ENCODE measurements at places on chromosomes 7 and 10.

GRCh38 chr7:154905146-154905545, 97.8 kb downstream of the PAXIP1 start:
- ATAC-seq, result no peak

DNA sequence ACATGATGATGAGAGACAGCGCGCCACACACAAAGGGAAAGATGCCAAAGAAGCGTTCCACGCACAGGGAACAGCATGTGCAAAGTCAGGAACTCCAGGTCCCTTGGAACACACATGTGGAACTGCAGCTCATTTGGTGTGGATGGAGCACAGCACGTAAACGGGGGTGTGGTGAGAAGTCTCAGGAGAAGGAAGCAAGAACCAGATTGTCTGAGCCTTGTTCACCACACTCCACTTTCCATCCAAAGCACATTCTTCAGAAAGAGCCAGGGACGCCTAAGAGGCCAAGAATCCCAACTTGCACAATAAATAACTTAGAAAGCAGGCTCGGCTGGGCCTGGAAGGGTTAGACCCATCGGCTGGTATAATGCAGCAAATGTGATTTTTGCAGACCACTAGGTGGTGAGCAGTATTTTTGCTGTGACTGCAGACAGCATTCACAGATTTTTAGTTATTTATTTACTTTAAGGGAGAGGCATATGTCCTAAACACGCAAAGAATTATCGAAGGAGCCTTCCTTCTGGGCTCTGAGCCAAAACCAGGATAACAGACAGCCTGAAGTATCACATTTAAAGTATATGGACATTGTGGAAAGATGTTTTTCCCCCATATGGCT, 27.9 kb upstream of the ASCC1 start:
- ATAC-seq, result no peak

GRCh38 chr7:100867040-100867775, at the start of gene TRIP6:
Gene TRIP6, plus strand, starts transcription at chr7:100867387. Its CDS starts 111 bp downstream, at chr7:100867498.
- ATAC-seq, result peak; percentile 63

GRCh38 chr10:26534384-26534783, 96.2 kb downstream of the APBB1IP start:
- ATAC-seq, result no peak

DNA sequence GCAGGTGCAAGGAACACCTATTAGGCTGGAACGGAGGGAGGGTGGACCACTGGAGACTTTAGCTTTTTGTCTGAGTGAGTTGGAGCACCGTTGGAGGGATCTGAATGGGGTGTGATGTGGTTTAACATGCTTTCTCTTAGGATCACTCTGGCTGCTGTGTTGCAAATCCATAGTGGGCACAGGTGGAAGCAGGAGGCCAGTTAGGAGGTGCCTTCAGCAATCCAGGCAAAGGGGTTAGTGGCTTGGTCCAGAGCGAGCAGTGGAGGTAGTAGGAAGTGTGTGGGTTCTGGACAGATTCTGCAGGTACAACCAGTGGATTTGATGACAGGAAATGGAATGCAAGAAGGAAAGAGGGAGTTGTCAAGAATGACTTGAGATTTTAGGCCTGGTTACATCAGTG, 95.0 kb downstream of the MMRN2 start:
- ATAC-seq, result no peak

GRCh38 chr7:13032576-13032975, 345.1 kb downstream of the ARL4A start:
- no peak for ATAC-seq

DNA sequence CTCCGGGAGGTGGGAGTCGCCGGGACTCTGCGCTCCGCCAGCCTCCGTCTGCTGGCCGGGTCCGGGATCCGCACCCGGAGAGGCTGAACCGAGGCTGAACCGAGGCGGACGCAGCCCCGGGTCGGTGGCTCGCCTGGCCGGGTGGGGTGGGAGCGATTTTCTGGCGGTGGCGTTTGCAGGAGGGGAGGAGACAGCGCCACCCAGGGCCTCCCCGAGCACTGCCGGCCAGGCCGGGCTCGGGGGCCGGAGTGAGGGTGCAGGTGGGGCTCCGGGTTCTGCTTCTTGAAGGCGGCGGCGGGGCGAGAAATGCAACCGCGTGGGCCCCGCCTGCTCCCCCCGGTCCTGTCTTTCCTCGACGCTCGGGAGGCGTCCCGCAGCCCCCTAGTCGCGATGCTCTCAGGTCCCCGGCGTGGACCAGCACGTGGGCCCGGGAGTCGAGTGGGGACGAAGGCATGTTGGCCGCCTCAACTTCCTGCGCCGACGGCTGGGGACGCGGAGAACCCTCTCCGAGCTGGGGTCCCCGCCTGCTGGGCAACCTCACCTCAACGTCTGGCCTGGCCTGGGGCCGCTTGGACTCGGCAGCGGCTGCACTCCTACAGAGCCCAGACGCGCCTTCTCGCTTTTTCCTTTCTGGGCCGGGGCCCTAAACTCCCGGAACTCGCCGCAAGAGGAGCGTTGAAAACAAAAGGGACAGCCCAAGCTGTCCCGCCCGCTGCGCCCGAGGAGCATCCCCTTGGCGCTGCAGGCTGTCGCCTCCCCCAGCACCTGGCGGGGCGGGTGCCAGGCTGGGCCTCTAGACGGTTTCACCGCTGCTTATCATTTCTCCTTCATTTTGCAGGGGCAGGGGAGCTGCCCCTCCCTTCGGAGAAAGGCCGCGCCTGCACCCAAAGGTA, 25.2 kb upstream of the VAX1 start:
- ATAC-seq, result no peak

GRCh38 chr10:100318207-100318606, 11.8 kb downstream of the PKD2L1 start:
- no peak for ATAC-seq

GRCh38 chr7:79290841-79291497, 162.5 kb downstream of the MAGI2 start:
- ATAC-seq, result no peak

DNA sequence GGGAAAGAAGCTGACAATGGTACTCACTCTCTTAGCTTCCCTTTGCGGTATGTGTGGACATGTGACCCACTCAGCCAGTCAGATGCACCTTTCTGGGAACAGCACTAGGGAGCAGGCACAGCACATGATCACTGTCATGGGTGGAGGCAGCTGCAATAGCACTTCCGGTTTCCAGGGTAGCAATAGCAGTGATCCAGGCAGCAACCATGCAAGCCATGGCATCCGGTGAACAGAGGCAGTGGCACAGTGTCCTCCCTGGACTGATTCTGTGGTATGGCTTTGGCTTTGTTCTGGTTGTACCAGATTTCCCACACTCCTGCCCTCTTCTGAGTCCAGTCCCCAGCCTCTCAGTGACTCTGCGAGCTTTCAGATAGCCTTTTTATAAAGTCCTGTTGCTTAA, 86.8 kb upstream of the NAMPT start:
- ATAC-seq, result no peak

GRCh38 chr7:17305387-17306171, 7.1 kb downstream of the AHR start:
- peak; percentile 50 for ATAC-seq

GRCh38 chr10:78078539-78079330, 45.1 kb downstream of the RPS24 start:
- ATAC-seq, result no peak

DNA sequence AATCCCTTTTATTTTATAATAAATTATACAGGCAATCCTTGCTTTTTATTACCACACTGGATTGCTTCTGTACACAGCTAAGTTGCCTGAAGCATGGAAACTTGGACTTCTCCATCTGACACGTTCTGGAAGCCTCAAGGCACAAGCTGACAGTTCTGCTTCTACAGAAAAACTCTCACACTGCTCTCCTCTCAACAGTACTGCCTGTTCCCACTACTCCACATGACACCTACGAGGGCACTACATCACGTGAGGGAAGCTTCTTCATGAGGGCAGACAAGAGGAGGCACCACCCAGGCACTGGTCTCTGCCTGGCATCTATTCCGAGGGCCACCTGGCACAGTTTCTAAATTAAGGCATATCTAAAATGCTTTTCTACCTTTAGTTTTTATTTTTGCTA, 16.8 kb upstream of the FAM133B start:
- no peak for ATAC-seq

- peak; percentile 67 for ATAC-seq
Observed at GRCh38 chr10:123160311-123160980, 6.2 kb downstream of the BUB3 start.

GRCh38 chr7:33805630-33806233, 99.6 kb upstream of the BMPER start:
- ATAC-seq, result no peak

DNA sequence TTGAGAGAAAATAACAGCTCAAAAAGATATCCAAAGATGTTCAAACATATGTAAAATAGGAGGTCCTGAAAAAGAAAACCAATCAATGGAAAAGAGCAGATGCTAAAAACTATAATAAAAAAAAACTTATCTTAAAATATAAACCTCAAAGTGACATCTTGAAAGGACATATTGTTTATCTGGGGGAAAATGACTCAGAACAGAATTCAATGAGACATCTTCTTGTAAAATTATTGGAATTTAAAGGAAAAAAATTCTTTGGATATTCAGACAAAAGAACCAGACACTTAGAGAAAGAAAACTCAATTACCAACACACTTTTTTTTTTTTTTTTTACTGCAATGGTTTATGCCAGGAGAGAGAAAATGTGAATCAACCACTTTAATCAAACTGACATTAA, 58.9 kb downstream of the NAMPT start:
- no peak for ATAC-seq

DNA sequence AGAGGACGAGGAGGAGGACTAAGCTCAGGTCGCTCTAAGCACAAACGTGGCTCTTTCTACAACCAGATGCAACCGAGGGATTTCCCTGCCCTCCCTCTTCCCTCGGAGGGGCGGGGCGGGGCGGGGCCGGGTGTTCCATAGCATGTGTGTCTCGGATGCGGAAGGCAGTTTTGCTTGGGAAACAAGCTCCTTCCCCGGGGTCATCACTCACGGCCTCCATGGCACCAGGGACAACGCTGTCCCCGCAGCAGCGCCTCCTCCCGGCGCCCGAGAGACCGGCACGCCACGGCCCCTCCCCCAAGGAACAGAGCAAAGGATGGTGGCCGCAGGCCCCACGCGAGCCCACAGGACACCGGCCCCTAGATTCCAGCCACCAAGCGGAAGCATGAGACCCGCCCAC, 110.5 kb downstream of the PAXIP1 start:
- no peak for ATAC-seq

DNA sequence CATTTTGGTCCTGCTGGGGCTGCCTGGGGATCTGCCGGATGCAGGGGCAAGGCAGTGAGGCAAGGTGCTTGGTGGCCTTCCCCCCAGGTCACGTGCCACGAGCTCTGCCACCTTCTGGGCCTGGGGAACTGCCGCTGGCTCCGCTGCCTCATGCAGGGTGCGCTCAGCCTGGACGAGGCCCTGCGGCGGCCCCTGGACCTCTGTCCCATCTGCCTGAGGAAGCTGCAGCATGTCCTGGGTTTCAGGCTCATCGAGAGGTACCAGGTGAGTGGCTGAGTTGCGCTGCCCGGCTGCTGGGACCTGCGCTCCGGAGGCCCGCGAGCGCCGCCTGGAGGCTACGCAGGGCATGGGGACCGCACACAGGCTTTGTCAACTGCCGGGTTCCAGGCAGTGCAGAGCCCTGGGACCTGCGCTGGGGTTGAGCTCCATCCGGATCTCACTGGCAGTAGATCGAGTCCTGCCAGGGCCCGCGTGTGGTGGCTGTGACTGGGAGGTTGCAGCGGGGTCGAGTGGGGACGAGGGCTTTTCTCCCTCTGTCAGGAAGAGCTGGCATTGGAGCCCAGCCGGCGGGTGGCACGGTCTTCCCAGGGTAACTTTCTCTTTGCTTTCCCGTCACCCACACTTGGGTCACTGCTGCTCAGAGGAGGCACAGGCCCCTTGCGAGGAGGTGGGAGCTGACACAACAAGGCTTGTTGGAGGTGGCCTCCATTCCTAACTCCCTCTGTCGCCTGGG, 21.7 kb downstream of the AMZ1 start:
- peak; percentile 86 for ATAC-seq

- no peak for ATAC-seq
Observed at GRCh38 chr7:41779918-41780317, 77.0 kb upstream of the INHBA start.

DNA sequence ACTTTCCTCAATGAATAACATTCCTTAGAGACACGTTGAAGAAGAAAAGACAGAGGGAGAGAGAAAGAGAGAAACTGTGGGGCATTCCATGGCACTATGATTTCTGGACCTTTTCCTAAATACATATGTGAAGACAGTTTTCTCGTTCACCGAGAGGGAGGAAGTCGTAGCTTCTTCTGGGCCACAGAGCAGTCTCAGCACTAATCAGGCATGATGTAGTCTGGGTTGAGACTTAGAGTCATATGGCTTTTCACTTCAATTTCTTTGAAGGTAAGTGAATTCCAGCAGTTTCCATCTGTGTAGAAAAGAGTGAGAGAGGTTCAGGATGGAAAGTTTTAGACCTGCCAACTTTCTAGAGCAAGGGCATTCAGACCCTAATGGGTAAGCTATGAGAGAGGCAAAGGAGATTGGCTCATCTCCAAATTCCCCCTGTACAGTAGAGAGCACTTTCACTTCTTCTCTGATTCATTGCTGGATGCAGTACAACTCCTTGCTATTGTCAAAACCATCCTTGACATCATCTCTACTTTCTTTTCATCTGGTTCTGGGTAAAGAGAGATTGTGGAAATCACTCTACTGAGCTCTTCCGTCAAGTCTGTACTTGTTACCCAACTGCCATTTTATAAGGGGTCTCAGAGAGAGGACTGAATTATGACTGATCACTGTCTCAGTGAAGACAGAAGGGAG, 31.5 kb upstream of the OR9A4 start:
- peak; percentile 41 for ATAC-seq

GRCh38 chr10:133187091-133187905, 27.3 kb downstream of the KNDC1 start:
- no peak for ATAC-seq

- no peak for ATAC-seq
Observed at GRCh38 chr7:28958235-28958979, at the start of gene TRIL. Gene TRIL, minus strand, starts transcription at chr7:28958330. Its CDS starts 284 bp downstream, at chr7:28958046.

- no peak for ATAC-seq
Observed at GRCh38 chr10:120145107-120145506, 252.6 kb downstream of the SEC23IP start.

DNA sequence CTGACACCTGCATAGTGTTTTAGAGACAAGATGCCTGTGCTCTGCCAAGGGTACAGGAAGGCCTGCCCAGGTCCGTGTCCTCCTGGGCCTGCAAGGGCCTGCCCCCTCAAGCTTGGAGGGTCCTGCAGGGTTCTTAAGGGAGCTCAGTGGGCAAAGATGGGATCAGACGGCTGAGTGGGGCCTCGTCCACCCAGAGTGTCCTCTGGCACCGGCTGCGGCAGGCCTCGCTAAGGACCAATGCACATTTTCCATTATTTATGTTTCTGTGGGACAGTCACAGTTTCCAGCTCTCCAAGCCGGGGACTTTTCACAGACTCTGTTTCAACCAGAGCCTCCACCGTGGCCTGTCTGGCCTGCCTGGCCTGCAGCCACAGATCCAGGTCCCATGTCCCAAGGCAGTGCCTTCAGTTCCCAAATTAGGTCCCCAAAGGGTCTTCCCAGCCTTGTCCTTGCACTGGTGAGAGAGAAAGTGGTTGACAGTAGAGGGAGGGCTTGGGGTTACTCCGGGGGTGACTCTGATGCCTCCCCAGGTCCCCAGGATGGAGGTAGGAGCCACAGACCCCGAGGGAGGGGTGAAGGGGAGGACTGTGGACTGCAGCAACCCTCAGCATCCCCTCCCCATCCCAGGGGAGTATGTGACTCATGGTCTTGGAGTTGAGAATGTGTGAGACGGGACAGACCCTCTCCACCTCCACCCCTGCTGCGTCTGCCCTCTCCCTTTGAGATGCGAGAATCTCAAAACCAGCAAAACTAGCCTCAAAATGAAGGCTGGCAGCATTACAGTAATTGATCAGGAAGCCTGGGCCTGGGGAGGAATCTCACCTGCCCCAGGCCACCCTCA, 14.8 kb downstream of the MYL10 start:
- no peak for ATAC-seq

GRCh38 chr7:69698109-69698825, 100.0 kb downstream of the AUTS2 start:
- no peak for ATAC-seq
